ENCODE measurements at places on chromosomes 7 and 10. TPM values are rescaled to one million over a fixed set of nuclear protein-coding genes. Genes with fewer than 3 reads are reported as not detected.

Gene FAS
- total RNA-seq = 31.1 TPM

DNA sequence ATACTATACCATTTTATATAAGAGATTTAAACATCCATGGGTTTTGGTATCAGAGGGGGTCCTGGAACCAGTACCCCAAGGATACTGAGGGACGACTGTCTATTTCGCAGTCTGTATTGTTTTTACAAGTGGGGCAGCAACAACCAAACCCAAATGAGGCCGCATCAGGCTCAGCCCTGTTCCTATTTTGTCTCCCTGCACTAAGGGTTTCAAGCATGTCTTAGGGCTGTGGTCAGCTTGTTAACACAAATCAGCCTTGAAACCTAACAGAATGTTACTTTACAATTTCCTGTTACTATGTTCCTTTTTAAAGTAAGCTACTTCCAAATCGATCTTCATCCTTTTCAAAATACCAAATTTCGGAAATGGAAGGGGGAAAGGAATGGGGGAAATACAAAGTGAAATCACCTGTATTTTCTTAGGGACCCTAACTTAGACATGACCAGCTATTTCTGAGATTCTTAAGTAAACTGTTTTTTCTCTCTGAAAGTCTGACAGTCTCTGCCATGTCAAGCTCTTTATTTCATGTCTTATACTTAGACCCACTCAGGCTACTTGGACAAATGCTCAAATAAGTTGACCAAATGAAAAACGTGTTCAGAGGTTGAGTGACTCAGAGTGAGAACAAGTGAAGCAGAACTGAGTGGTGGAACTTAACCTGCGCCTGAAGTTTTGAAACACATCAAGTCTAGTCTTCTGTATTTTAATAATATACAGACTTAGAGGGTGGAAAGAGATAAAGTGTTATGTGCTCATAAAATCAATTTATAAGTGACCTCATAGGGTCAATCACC, 75.8 kb downstream of the C1GALT1 start:
- no peak for DNase-seq

Gene PHYHIPL
- not detected for total RNA-seq

- DNase-seq = no peak
These were observed 145.9 kb downstream of the CREB5 start for GRCh38 chr7:28558236-28558635.

- no peak for DNase-seq
These were observed 11.1 kb upstream of the TCF7L2 start for GRCh38 chr10:112938808-112939482.

DNA sequence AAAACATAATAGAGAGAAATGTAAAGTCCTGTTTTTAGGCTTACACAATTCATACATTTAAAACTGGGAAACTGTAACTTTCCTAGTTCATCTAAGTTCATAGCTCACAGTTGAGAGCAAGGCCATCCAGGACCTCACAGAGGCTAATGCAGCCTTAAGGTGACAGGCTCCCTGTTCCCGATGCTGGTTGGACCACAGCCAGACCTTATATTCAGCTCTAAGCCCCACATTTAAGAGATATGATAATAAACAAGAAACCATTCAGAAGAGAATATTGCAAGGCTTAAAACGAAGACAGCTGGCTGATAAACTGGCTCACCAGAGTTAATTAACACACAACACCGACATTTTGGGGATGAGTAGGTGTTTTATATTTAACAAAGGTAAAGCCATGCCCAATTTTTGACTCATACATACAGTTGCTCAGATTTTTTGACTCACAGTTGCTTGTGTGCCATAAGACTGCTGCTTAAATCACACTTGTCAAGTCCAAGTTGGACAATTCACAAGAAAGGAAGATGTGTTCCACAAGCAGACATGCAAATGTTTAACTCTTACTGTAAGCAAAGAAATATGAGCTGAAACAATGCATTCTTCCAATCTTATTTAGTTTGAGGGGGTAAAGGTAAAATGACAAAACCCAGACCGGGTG, 41.1 kb upstream of the TMEM213 start:
- DNase-seq = no peak

Gene IGF2BP3
- total RNA-seq = 0.41 TPM

DNA sequence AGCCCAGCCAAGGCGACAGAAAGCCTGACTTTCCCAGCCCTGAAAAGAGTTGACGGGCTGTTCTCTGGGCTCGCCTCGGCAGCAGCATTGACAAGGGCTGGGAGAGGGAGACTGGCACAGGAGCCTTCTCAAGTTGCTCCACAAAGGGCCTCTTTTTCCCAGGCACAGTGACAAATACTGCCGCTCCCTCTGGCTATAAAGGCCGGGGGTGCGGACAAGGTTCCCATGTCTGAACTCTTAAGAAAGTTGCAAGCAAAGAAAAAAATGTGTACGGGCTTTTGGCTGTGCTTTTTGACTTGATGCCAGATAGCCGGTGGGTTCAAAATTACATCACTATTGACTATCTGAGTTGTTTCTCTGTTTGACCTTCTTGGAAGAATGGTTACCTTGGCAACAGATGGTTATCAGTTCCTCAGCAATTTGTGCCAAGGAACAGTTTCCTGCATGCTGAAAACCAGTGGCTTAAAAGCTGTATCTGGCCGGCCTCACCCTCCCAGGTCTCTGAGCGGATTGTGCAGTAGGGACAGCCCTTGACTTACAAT, 115.9 kb upstream of the EEPD1 start:
- no peak for DNase-seq

Gene HACD1
- total RNA-seq = 3.5 TPM

- no peak for DNase-seq
These were observed 4.7 kb upstream of the JAKMIP3 start for GRCh38 chr10:132061030-132061429.

Gene ABCB1
- 15.3 TPM for total RNA-seq

GRCh38 chr7:75880242-75880641, 1.4 kb downstream of the RHBDD2 start:
- no peak for DNase-seq

Gene FXYD4
- not detected for total RNA-seq

GRCh38 chr10:98411166-98411565, 3.8 kb downstream of the PYROXD2 start:
- DNase-seq = no peak

DNA sequence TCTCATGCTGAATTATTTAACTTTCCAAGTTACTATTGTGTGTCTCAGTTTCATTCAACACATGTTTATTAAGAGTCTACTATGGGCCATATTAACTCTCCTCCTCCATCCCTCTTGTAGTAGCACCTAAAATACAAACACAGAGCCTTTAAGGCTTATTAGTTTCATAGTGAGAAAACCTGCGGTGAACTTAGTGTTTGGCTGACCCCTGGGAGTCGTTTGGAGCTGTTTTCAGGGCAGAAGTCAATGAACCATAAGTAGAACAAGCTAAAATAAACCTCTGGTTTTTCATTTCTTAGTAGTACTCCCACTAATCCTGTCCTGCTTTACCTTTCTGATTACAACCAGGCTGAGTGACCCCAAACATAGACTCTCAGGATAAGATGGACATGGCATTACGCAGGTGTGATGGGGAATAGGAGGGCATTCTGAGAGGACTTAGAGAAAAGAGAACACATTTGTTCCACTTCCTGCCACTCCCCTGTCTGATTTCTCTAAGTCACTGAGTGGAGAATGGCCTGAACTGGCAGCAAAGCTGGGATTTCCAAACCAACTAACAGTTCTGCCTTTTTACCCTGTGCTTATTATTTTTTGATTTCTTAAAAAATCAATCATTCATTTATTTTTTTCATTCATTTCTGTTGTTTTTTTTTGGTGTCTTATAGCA, 74.5 kb downstream of the LRMDA start:
- DNase-seq = no peak

Gene CEP41
- total RNA-seq = 22.3 TPM

DNA sequence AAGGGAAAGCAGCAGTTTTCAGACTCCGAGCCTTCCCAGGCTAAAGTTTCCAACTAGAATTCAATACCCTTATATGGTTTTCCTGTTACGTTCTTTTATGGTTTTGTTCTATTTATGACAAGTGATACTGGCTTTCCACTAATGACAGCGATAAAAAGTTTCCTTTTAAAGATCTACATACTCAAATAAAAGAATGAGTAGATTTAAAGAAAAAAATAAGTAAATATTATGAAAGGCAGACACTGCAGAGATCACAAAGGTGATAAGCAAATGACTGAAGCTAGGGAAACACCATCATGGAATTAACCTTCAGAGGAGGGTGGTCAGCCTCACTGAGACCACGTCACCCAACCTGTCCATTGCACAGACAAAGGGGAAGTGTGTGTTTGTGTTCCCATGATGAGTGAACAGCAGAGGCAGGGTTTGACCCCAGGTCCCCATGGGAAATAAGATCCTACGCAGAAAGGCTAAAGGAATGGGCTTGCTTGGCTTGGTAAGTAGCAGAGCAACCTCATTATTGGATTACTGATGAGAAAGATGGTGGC, 4.0 kb downstream of the VSIR start:
- DNase-seq = no peak

DNA sequence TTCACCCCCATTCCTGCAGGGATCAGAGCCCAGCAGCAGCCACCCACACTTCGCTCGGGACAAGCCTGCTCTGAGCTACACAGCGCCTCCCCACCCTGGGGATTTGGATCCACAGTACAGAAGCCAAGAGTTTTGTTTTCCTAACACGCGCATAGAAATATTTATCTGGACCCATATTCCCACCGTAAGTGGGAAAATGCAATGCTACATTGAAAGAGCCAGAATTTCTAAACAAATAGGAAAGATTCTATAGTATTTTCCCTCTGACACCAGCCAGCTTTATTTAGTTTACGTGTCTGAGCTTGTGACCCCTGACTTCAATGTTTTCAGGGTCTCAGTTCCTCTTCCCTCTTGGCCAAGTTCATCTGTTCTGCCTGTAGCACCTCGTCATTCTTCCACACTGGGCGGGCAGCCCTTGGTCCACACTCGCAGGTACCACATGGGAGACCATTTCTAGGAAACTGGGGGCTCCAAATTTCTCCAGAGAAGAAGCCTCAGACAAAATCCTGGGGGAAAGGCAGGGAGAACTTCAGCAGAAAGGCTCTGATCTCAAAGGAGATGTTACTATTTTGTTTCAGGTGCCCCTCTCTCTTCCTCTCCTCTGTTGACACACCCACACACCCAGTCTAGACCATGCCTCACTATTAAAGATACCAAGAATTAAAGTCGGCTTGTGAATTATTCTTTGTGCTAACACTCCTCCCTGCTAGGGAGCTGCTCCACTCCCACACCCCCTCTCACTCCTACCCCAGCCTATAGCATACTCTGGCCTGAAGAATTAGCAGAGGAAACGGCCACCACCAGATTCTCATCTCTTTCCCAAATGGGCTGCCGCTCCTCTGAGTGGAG, 116.0 kb upstream of the PCGF5 start:
- no peak for DNase-seq

GRCh38 chr10:49091450-49092210, 23.7 kb downstream of the VSTM4 start:
- DNase-seq = no peak

Gene SEMA4G
- 1.0 TPM for total RNA-seq

DNA sequence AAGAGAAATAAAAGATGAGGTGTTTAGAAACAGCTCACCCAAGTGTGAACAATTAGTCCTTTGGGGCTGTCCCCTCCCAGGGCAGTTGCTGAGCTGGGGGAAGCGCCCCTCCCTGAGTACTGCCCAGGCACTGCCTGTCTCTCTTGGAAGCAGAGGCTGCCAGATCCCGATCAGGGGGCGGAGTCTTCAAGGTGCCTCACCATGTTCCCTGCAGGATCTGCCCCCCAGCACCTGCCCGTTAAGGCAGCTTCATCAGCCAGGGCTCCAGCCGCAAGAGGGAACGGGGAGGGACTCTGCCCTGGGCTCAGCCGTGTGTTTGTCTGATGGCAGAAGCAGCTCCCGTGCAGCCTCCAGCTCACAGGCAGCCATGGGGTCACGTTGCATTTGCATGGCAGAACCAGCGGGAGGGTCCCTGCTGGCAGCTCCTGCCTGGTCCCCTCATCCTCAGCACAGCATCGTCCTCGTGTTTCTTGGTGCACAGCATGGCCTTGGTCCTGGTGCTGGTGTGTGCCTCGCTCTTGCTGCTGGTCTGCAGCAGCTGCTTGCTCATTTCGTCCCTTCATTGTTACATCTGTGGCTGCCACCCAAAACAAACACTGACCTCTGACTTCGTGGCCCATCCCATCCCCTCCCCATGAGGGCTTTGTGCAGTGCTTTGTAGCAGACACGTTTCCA, 10.7 kb upstream of the DPYSL4 start:
- DNase-seq = no peak

Gene HSPA14
- 50.5 TPM for total RNA-seq

DNA sequence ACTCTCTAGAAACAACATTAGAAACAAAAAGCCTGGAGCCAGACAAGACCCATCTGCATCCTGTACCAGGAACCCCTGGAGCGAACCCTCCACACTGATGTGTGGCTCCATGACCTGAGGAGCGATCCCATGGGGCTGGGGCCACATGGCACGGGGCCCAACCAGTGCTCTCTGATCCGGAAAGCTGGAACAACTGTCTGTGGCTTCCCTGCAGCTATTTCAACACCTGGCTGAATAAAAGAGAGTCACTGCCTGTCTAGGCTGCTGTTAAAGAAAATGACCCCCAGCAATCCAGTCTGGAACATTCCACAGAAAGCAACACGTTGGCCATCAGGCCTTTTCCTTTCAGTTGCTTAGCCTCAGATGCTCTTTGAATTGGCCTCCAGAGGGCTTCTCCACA, 20.9 kb downstream of the UROS start:
- no peak for DNase-seq
